ENCODE measurements at places on chromosomes 16 and 17. TPM values are rescaled to one million over a fixed set of nuclear protein-coding genes. Genes with fewer than 3 reads are reported as not detected.

The FOXN1 gene
- 0.52 TPM for total RNA-seq

The SMARCE1 gene
- 50.8 TPM for total RNA-seq

The CBX4 gene
- total RNA-seq: 15.6 TPM

The ABCC12 gene
- total RNA-seq: not detected

The ATP2A1 gene
- total RNA-seq: not detected

The SNX20 gene
- total RNA-seq: 2.1 TPM

The EPOP gene
- 11.2 TPM for total RNA-seq

The SPATA22 gene
- not detected for total RNA-seq

The MTSS2 gene
- 8.8 TPM for total RNA-seq

The GRAPL gene
- not detected for total RNA-seq

The KIF18B gene
- not detected for total RNA-seq

The EME1 gene
- not detected for total RNA-seq

The CLEC18A gene
- 0.33 TPM for total RNA-seq

The FUS gene
- 68.9 TPM for total RNA-seq

The MYO15A gene
- under 0.01 TPM for total RNA-seq

The CCL4L2 gene
- total RNA-seq: not detected

- no peak for DNase-seq
Measured at GRCh38 chr16:66972983-66973382, 11.9 kb downstream of the CES3 start.

- DNase-seq: peak; percentile 76
Measured at GRCh38 chr16:1379304-1380076, 27.8 kb downstream of the GNPTG start.

GRCh38 chr16:17138801-17139200, 332.0 kb downstream of the XYLT1 start:
- no peak for DNase-seq

GRCh38 chr17:73943416-73944110, 259.9 kb upstream of the RPL38 start:
- DNase-seq: no peak

- peak; percentile 28 for DNase-seq
Measured at GRCh38 chr17:66165537-66166123, 26.3 kb downstream of the CEP112 start.

DNA sequence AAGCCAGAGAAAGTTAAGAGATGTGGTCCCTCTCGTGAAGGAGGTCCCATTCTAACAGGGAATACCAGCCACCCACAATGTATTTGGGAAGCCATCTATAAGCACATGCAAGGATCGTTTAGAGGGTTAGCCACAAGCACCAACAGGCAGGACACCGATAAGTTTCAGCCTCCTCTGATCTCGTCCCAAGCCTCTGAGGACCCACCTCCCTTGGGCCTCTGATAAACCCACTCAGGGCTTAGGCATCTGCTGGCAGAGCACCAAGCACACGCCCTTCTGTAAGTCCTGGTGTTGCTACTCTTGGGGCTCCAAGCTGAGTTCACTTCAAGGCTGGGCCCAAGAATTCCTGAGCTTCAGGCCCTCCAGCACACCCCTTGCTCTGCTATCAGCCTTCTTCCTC, 5.4 kb upstream of the PNPO start:
- DNase-seq: no peak

- DNase-seq: no peak
Measured at GRCh38 chr17:4332296-4332970, 34.0 kb downstream of the UBE2G1 start.

DNA sequence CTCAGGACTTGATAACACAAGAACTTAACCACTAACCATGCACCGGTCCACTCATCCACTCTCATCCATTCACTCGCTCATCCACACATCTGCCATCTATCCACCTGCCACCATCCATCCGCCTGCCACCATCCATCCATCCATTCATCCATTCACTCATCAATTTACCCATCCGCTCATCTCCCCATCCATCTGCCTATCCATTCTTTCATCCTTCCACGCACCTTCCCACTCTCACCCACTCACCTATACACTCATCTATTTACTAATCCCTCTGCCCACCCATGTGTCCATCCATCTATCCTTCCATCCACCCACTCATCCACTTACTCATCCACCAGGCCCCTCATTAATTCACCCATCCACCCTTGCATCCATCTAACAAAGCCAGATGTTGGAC, 131.0 kb downstream of the MRM1 start:
- DNase-seq: no peak

DNA sequence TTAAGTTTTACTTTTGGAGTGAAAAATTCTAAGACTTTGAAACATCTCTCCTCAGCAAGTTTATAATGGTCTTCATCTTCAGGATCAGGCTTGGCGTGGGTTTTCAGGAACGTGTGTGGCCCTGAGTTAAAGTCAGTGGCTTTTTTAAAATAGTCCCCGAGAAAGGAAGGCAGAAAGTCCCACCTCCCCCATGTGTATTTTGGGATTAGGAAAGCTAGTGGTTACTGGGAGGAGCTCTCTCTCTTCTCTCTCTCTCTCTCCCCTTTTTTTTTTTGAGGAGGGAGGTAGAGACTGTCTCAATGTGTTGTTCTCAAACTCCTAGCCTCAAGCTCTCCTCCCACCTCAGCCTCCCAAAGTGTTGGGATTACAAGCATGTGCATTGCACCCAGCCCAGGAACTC, 213.2 kb downstream of the IRX3 start:
- DNase-seq: no peak

- no peak for DNase-seq
Measured at GRCh38 chr17:61402978-61403800, 3.5 kb downstream of the TBX2 start.

- no peak for DNase-seq
Measured at GRCh38 chr16:84678541-84678940, 21.3 kb upstream of the USP10 start.

GRCh38 chr16:2341456-2342447, 1.2 kb upstream of the ABCA3 start:
- DNase-seq: no peak

GRCh38 chr16:88880226-88881006, 14.0 kb upstream of the PABPN1L start:
- no peak for DNase-seq

- DNase-seq: no peak
Measured at GRCh38 chr17:1474402-1475189, 17.9 kb downstream of the MYO1C start.

- DNase-seq: no peak
Measured at GRCh38 chr17:39246274-39246673, 20.5 kb upstream of the STAC2 start.

- no peak for DNase-seq
Measured at GRCh38 chr17:57410169-57410568, 153.8 kb downstream of the MSI2 start.

DNA sequence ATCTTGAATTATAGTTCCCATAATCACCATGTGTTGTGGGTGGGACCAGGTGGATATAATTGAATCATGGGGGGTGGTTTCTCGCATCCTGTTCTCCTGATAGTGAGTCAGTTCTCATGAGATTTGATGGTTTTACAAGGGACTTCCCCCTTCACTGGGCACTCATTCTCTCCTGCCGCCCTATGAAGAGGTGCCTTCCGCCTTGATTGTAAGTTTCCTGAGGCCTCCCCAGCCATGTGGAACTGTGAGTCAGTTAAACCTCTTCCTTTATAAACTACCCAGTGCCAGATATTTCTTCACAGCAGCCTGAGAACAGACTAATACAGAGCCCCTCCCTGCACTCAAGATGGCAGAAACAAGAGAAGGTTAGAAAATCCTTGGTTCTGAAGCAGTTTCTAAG, 26.4 kb downstream of the LDAF1 start:
- DNase-seq: no peak

- DNase-seq: peak; percentile 32
Measured at GRCh38 chr17:18377437-18378204, at the start of gene EVPLL. Gene EVPLL (plus strand): TSS chr17:18377778. CDS start chr17:18380938, 3,160 bp downstream.

- DNase-seq: no peak
Measured at GRCh38 chr17:28613931-28614381, at the start of gene RSKR. Gene RSKR (minus strand): TSS chr17:28614185. CDS start chr17:28614161, 24 bp downstream.

DNA sequence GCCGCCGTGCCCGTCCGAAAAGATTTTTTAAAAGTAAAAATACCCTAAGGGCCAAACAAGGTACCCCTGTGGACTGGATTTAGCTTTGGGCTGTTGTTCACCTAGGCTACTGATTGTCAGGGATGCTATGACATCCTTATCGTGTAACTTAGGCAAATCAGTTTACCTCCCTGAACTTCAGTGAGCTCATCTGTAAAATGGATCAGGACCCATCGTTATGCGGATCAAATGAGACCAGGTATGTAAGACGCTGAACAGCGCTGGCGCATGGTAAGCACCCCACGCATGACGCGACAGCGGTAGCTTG, 658 bp upstream of the ZNF771 start:
- DNase-seq: no peak

DNA sequence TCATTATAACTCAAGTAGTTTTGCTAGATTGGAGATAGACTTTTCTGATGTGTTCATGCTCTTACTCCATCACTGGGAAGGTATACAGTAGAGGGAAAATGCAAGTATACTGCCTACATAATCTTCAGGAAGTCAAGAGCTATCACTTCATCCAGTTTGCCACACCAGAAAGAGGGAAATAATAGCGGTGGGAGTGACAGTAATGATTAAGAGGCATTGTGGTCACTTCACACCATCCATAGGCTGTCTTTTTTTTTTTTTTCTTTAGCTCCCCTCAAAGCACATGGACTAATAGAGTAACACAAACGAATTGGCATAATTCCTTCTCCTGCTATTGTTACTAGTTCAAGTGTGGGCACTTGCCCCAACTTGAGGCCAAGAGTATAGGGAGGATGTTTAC, 28.4 kb upstream of the HLF start:
- no peak for DNase-seq

- peak; percentile 39 for DNase-seq
Measured at GRCh38 chr17:75864448-75864871, 9.3 kb upstream of the WBP2 start.

GRCh38 chr16:29820271-29820701, at the start of gene MVP:
Gene MVP (plus strand): TSS chr16:29820462. CDS start chr16:29830550, 10,088 bp downstream.
- peak; percentile 84 for DNase-seq

DNA sequence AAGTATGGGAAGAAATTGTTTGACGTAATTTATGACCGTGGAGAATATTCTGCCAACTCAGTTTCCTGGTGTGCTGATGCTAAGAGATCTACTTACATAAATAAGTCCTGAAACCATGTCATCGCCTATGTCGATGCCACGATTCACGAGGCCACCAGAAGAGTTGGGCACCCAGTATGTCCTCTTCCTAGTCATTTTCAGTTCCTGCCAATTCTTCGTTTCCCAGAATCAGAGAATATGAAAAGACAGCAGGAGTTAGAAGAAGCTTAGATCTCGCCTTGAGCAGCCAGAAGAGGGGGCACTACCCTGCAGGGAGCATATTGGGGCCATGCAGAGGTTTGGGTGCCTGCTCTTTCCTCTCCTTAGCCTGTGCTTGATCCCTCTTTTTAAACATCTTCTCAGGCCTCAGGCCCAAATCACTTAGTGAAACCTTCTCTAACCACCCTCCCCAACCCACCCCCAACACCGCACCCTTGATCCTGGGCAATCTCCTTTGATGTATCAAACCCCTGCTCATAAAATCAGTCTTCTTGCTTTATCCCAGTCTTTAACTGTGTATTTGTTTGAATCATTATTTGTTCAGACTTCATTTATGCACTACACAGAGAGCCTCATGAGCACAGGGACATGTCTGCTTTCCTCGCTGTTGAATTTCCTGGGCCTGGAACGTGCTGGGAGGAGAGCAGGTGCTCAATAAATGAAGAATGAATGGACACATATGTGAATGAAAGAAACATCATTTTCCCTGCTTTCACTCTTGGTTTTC, 12.2 kb upstream of the LONP2 start:
- no peak for DNase-seq

- DNase-seq: no peak
Measured at GRCh38 chr17:47942568-47942967, 1.2 kb downstream of the PNPO start.

DNA sequence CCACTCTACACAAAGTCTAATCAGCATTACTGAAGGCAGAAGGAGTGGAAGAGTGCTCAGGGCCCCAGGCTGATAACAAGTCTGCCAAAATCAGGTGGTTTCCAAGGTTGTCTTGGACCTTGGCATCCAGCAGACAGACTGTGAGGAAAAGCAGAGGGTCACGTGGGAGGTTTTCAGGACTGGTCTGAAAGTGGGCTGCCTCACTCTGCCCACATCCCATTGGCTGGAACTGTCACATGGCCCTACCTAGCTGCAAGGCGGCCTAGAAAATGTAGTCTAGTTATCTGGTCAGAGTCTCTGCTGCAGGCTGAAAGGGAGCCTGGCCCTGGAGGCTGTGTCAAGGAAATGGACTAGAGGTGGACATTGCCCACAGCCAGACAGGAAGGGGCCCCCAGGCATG, 310.7 kb upstream of the ASIC2 start:
- no peak for DNase-seq

DNA sequence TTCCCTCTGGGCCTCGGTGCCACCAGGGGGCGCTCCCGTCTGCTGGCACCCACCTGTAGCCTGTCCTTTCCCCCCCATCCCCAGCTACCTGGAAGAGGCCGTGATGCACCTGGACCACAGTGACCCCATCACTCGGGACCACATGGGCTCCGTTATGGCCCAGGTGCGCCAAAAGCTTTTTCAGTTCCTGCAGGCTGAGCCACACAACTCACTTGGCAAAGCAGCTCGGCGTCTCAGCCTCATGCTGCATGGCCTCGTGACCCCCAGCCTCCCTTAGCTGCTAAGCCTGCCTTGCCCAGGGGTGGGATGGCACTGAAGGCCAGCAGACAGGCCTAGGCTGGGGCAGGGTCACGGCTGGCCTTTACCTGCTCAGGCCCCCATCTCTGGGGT, 818 bp upstream of the NRN1L start:
- DNase-seq: peak; percentile 83

DNA sequence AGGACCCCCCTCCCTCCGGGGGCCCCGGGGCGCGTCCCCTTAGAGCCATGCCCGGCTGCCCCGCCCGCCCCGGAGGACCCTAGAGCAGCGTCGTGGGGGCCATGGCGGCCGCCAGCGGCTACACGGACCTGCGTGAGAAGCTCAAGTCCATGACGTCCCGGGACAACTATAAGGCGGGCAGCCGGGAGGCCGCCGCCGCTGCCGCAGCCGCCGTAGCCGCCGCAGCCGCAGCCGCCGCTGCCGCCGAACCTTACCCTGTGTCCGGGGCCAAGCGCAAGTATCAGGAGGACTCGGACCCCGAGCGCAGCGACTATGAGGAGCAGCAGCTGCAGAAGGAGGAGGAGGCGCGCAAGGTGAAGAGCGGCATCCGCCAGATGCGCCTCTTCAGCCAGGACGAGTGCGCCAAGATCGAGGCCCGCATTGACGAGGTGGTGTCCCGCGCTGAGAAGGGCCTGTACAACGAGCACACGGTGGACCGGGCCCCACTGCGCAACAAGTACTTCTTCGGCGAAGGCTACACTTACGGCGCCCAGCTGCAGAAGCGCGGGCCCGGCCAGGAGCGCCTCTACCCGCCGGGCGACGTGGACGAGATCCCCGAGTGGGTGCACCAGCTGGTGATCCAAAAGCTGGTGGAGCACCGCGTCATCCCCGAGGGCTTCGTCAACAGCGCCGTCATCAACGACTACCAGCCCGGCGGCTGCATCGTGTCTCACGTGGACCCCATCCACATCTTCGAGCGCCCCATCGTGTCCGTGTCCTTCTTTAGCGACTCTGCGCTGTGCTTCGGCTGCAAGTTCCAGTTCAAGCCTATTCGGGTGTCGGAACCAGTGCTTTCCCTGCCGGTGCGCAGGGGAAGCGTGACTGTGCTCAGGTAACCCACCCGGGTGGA, 759 bp downstream of the ALKBH5 start:
- peak; percentile 57 for DNase-seq

Measured in body of pancreas (tissue), 4 donors.